Right renal pelvis (tissue), 4 donors: ENCODE measurements at places on chromosomes 6 and 20. TPM values are rescaled to one million over a fixed set of nuclear protein-coding genes. Genes with fewer than 3 reads are reported as not detected.

DNA sequence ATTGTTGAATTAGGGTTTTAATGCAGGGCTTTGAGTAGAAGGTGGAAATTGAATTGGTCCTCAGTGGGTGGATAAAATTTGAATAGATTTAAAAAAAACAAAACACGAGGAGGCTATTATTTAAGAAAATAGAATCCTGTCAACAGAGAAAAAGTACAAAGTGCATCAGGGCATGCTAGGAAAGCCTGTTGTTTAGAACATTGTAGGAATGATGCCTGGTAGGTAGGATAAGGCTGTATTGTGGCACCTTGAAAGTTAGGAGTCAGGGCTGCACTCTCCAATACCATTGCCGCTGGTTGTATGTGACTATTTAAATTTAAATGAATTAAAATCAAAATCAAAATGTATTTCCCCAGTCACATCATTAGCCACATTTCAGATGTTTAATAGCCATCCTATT lies 363.9 kb downstream of the UTRN start:
- DNase-seq = no peak

GRCh38 chr20:12906361-12906760 lies 102.4 kb upstream of the SPTLC3 start:
- DNase-seq = no peak

GRCh38 chr6:67952121-67952520 lies 683.0 kb upstream of the ADGRB3 start:
- no peak for DNase-seq

DNA sequence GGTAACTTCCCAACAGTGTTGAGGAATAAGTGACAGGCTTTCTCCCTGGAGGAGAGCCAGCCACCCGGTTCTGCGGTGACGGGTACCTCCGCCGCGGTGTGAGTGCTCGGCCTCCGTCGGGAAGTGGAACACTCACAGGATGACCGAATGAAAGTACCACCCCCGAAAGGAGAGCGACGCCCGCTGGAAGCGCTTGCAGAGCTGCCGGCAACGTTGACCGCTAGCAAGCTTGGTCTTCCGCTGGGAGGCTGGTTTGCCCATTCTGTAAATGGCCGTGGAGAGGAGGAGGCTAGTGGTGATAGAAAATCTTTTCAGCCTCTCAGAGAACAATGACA lies 614 bp upstream of the TMEM242 start:
- DNase-seq = no peak

CASS4 gene
- 2.8 TPM for polyA plus RNA-seq

FHL5 gene
- 0.31 TPM for polyA plus RNA-seq

KIFC1 gene
- 39.6 TPM for polyA plus RNA-seq

MMP24OS gene
- polyA plus RNA-seq = 53.2 TPM

MOCS1 gene
- polyA plus RNA-seq = 12.2 TPM
